ENCODE measurements at places on chromosomes 4 and X.

GRCh38 chrX:50889582-50889981, 21.0 kb upstream of the BMP15 start:
- no peak for DNase-seq

DNA sequence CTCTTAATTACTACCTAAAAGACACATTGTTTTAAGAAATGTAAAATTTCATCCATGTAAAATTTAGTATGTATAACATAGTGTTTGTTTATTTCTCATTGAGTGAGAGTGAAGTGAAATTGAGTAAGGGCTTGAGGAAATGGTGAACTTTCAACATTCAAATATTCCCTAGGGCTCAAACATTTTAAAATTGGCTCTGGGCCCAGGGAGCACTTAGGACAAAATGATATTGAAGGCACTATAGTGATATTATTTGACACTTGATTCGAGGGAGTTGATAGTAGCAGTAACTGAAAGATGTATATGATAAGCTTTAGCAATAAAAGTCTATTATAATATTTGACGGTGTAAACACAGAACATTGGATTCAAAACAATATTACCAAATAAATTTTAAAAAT, 1244.0 kb upstream of the TENM3 start:
- DNase-seq: no peak

DNA sequence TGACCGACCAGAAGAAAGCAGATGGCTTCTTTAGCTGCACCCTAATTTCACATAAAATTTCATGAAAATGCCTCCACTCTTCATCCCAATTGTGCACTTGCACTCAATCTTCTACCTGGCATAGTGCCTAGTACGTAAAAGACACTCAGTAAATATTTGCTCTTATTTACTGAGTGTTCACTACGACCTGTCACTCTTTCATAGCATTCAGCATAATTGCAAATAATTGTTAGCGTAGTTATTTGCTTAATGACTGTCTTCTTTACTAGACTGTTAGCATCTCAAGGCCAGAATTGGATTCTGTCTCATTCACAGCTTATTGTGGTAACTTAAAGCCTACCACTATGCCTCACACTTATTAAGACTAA, 130.2 kb downstream of the ENOX2 start:
- no peak for DNase-seq

DNA sequence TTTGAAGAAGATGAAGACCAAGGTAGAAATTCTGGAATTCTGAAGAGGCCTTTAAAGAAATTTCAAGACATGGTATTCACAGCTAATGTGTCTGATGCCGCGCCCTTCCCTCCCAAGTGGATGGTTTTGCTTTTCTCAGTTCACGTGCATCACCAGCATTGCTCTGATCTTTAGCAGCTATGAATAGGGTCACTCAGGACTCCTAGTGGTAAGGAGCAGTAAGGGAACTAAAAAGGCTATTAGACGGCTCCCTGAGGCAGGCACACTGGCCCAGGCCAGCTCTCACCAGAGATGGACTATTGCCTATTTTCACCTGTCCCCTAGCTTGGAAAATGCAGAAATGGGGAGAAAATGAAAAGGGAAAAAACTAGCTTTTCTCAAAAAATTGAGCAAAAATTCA, 447.5 kb upstream of the RASGEF1B start:
- peak; percentile 35 for DNase-seq
